ENCODE measurements at places on chromosomes 1 and 21.

- no peak for DNase-seq
These were observed 990.0 kb downstream of the KCNT2 start for GRCh38 chr1:195618287-195618686.

DNA sequence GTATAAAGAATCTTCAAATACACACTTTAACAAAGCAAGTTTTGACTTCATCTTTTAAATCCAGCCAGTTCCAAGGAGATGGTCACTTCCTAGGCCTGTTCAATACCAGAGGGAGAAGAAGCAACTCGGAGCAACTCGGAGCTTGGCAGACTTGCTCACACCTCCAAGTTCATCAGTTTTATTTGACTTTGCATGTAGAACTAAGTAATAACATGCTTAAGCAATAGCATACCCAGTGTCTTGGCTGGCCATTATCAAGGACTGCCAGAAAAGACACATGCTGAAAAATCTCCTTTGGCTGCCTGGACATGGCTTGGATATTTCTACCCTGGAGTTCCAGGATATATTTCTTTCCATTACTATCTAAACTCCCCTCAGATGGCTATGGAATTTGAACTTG is 52.6 kb downstream of the GNG12 start:
- DNase-seq: no peak

DNA sequence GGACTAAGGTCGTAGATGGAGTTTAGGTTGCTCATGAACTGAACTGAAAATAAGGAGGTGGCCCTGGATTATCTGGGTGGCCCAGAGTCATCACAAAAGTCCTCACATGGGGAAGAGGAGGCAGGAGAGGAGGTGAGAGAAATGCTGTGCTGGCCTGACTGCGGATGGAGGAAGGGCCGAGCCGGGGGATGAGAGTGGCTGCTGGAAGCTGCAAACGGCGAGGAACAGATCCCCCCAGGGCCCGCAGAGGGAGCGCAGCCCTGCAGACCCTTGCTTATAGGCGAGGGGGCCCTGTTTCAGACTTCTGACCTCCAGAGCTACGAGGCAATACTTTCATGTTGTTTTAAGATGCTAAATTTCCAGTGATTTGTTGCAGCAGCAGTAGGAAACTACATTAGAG is 102.7 kb upstream of the C1orf174 start:
- DNase-seq: no peak

GRCh38 chr1:65036570-65037051 is 70.3 kb upstream of the JAK1 start:
- DNase-seq: no peak

All from hippocampal formation (tissue), 2 donors.